GF-D8 (cell line): ENCODE measurements at places on chromosomes 4 and X.

GRCh38 chr4:152485726-152486276, 50.1 kb downstream of the FBXW7 start:
- no peak for DNase-seq

GRCh38 chrX:105126201-105126600, 94.3 kb downstream of the TEX13A start:
- no peak for DNase-seq

GRCh38 chrX:41922431-41923151, 763 bp downstream of the CASK start:
- no peak for DNase-seq

- DNase-seq = no peak
Measured at GRCh38 chr4:126386512-126386911, 1071.8 kb downstream of the FAT4 start.

DNA sequence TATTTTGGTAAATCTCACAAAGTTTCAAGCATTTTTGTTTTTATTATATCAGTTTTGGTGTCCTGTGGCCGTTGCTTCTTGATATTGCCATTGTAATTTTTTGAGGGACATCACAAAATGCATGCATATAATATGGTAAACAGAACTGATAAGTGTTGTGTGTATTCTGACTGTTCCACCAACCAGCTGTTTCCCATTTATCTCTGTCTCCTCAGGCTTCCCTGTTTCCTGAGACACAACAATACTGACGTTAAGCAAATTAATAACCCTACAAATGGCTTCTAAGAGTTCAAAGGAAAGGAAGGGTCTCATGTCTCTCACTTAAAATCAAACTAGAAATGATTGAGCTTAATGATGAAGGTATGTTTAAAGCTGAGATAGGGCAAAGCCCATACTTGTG, 40.0 kb downstream of the UGT2B10 start:
- DNase-seq = no peak

DNA sequence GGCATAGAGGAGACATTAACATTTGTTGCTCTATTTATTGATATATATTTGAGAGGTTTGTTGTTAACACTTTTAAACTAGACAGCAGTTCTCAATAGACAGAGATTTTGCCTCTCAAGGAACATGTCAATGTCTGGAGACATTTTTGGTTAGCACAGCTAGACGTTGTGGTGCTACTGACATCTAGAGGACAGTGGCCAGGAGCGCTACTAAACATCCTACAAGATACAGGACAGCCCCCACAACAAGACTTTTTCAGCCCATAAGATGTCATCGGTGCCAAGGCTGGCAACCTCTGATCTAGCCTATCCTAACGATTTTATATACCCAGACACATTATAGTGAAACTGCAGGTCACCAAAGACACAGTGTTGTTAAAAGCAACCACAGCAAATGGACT, 18.4 kb upstream of the CTSO start:
- DNase-seq = no peak

DNA sequence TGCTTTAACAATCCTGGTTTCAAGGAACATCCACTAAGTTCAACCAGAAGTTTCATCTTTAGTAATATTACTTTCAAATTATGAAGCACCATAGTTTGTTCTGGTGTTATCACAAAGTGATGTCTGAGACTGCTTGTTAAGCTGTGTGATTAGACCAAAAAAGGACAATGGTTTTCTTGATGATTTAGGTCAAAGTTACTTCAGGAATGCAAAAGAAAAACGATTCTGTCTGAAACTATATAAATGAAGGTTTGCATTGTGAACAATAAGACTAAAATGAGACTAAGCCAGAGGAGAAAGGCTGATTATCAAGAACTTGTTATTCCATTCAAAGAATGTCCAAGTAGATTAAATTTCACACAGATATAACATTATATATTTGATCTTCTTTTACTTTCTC, 122.4 kb upstream of the ETNPPL start:
- DNase-seq = no peak

DNA sequence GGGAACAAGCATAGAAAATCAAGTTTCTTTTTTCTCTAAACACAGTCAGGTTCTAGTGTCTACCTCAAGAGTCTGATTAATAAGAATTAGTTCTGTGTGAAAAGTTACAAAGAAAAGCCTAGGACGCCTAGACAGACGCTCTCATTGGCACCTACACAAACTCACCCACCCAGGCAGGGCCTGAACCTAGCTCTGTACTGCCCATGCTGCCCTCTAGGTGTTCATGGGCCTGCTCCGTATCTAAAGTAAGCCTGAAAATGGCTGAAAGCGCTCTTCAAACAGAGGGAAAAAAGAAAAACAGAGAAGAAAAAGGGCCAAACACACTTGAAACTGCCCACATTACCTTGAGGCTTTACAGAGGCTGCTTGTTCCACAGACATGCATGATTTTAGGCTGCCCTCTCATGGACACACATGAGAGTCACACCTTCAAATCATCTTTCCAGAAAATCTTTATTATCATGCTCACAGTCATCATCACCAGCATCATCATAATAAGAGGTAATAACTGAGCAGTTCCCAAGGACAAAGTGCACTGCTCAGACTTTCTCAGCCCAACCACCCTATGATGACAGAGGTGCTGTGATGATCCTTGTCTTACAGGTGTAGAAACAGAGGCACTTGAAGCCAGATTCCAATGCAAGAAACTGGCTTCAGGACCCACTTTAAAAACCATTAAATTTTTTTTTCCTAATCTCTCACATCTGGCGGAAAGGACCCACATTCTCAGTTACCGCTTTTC, 49.6 kb downstream of the MAP7D2 start:
- peak; percentile 19 for DNase-seq
